ENCODE measurements at places on chromosomes 3 and 15.

- no peak for DNase-seq
Measured at GRCh38 chr15:45523166-45523460, 558 bp upstream of the SLC30A4 start.

DNA sequence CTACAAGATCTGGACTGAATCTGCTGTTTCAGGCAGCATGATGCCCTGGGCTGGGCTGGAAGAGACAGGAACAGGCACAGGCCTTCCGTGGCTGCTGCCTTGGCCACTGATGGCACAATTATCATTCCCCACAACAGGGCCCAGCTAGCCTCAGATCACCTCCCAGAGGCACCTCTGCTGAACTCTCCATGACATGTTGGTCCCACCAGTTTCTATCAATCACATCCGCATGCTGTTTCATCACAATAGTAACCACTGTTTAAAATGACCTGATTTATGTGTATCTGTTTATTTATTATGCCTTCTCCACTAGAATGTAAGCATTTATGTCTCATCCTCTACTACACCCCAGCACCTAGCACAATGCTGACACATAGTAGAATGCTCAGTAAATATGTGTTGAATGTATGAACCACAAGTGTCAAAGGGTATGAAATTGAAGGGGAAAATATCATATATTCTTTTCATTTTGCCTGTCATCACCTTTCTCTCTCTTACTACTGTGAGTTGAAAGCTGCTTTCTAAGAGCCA is 32.7 kb upstream of the ZBTB38 start:
- peak; percentile 81 for DNase-seq

DNA sequence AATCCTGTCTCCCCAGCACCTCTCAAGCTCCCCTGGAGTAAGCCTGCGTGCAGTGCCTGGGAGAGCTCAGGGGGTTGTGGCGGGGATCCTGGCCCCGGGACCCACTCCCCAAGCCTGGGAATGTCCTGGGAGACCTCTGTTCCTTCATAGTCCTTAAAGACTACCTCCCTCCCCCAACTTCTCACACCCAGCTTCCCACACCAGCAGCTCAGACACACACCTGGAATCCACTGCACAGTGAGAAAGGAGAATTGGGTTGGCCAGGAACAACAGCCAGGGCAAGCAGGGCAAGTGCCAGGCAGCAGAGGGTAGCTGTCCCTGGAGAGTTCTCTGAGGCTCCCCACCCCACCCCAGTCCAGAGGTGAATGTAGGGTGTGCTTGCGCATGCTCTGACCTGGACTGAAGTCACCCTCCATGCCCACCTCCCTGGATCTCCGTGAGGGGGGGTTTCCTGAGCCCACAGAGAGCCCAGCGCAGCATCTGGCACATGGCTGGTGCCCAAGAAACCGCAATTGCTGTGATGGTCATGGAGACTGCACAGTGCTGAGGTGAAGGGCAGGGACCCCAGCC is 22.2 kb downstream of the PSTPIP1 start:
- DNase-seq = no peak

GRCh38 chr3:184642631-184643285 is 69.1 kb downstream of the MAGEF1 start:
- DNase-seq = no peak

- peak; percentile 38 for DNase-seq
Measured at GRCh38 chr15:62658498-62658897, 384.0 kb upstream of the TPM1 start.

- DNase-seq = no peak
Measured at GRCh38 chr3:88336894-88337293, 187.1 kb downstream of the C3orf38 start.

GRCh38 chr3:141905129-141905528 is 28.7 kb downstream of the ATP1B3 start:
- no peak for DNase-seq

DNA sequence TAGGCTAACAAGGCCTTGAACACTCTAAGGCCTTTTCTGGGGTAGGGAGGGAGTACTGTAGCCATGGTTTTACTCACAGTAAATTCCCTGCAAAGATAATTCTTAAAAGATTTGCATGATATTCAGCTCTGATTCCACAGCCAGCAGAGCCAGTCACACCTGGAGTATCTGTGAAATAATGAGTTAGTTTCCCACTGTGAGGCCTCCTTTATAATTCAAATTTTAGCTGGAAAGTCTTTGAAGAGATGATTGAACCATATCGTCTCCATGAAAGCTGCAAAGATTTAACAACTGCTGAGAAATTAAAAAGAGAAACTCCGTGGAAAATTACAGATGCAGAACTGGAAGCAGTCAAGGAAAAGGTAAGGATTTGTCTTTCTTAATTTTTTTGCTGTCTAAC is 32.3 kb upstream of the DUT start:
- no peak for DNase-seq
